ENCODE measurements at places on chromosomes 7 and 10.

DNA sequence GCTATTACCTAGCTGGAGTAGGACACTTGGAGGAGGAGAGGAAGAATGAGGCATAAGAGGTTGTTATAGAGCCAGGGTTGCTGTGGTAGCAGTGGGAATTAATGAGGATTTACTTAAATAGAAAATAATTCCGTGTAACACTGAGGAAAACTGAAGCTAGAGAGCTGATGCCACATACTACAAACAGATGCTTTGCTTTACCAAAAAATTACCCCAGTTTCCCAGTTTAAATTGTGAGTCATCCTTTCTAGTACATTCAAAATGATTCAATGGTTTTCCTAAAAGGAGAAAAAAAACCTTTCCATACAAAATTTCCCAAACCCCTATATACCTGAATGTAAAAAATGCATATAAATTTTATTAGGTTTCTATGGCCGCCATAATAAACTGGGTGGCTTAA, 58.3 kb downstream of the ZNF518A start:
- no peak for DNase-seq

DNA sequence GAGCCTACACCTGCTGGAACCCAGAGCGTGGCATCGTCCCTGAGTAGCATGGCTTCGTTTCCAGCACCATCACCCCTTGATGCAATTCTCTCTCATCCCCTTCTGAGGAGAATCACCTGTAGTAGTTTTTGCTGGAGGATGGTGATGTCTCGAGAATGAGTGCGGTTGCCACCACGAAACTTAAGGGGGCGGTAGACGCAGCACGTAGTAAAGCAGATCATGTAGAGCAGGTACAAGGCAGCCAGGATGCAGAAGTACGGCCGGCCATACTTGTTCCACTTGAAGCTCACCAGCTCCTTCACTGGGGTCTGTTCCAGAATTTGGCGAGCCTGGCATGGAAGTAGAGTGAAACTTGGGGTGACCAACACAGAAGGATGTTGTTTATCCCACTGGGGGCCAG, 8.1 kb downstream of the TRPV5 start:
- DNase-seq, result no peak

DNA sequence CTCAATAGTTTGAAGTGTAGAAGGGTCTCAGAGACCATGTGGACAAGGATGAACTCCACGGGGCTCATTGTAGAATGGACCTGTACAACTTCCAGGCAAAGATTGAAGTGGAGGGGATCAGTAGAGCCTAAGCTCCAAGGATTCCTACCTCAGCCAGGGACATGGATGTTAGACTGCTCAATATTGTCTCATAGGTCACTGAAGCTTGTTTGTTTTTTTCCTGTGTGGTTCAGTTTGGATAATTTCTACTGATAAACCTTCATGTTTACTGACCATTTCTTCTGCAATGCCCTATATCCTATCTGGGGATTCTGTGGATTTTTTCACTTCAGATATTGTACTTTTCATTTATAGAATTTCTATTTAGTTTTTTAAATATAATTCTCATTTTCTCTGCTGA, 8.9 kb downstream of the DYDC2 start:
- DNase-seq, result no peak

DNA sequence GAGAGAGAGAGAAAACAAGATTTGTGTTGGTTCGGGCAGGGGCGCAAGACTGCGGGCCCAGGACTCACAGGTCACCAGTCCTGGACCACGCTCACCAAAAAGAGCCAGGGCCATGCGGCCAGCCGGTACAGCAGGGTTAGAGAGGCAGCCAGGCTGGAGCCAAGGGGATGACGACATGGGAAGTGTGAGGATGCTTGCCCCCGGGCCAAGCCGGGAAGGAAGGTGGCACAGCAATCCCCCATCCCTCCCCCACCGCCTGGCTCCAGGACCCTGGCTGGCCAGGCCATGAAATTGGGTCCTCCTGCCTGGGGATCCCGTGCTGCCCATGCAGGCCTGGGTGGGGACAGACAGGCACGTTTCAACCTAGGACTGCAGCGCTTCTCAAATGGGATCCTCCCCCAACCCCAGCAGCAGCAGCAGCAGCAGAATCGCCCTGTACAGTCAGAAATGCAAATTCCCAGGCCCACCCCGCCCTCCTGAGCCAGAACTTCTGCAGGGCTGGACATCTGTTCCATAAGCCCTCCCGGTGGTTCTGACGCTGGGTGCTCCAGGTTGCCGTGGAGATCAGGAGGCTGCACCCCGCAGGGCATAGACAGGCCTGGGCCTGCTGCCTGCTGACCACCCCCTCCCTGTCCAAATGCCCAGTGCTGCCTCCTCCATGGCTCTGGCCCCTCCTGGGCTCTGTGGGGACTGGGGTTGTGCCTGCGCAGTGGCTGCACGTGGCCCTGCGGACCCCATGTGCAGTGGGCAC, 35.0 kb downstream of the YKT6 start:
- DNase-seq, result no peak

DNA sequence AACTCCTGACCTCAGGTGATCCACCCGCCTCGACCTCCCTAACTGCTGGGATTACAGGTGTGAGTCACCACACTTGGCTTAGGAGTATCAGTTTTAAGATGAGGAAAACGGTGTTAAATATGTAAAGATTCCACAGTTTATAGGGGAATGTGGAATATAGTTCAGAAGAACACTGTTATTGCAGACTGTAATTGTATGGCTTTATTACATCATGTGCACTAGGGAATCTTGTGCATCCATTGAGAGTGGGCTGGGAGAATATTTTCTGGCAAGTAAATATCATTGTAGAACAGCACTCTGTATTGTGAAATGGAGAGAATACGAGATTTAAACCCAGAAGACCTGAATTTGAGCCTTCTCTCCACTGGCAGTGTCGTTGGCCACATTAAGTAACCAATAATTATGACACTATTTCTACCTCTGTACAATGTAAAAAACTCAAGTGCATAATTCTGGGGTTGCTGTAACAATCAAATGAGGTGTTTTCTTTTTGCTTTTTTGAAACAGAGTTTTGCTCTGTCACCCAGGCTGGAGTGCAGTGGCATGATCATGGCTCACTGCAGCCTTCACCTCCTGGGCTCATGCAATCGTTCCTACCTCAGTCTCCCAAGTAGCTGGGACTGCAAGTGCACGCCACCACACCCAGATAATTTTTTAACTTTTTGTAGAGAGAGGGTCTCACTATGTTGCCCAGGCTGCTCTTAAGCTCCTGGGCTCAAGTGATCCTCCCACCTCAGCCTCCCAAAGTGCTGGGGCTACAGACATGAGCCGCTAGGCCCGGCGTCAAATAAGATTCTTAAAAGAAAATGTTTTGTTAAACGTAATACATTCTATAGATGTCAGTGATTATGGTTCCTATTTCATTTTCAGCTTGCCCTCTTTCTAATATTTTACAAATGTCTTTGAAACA, 12.0 kb upstream of the PARD3 start:
- DNase-seq, result no peak

DNA sequence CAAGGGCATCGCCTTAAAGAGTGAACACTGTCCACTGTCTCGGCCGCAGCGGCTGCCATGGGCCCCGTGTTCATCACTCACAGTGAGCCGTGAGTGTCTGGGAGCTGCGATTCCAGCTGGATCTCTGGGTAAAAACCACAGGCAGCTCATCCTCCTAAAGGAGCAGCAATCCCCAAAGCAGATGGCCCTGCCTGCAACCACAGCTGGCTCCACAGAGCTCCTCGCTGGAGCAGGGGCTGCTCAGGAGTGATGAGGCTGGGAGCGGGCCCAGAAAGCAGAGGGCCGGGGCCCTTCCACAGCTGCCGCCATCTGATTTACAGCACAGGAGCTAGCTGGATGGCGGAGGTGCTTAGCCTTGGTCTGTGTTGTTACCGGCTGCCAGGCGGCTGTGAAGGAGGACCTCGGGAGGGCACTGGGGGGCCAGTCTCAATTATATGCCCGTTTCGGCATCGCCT, 6.6 kb upstream of the TMEM184A start:
- DNase-seq, result peak; percentile 81

DNA sequence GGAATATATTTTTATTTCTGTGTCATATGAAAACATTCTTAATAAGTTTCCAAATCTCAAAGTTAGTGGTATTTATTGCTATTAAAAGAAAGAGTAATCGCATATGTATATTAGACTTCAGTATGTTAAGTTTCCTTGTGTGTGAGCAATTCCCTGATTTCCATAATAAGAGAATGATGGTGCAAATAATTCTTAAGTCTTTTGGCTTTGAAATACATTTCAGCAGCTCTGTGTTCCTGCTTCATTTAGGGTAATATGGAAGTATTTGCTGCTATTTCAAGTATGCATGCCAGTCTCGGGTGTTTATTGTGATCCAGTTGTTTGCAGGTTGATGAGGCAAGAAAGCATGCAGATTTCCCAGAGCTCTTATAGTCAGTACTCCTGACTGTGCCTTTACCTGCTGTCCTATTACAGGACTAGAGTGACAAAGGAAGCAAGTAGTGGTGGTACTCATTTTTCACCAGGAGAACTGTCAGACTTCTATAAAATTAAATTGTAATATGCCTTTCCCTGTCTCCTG, 43.7 kb downstream of the FGFBP3 start:
- DNase-seq, result no peak

- no peak for DNase-seq
These were observed 39.8 kb downstream of the RGS10 start for GRCh38 chr10:119502618-119503155.

DNA sequence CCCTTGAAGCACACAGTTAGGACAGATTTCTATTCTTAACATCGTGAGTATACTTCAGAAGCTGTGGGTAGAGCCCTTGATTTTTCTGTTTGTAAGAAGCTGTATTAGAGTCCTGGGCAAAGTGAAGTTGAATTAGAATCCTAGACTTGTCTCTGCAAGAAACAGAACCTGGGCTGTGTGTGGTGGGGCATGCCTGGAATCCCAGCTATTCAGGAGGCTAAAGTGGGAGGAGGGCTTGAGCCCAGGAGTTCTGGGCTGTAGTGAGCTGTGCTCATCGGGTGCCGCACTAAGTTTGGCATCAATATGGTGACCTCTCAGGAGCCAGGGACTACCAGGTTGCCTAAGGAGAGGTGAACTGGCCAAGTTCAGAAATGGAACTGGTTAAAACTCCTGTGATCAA, 183.4 kb downstream of the GNAI1 start:
- DNase-seq, result no peak

GRCh38 chr10:130577039-130577438, 440.8 kb downstream of the GLRX3 start:
- DNase-seq, result no peak

- DNase-seq, result no peak
These were observed 120.9 kb downstream of the VIPR2 start for GRCh38 chr7:159023746-159024145.

GRCh38 chr10:60662917-60663614, 115.2 kb upstream of the CDK1 start:
- DNase-seq, result no peak

DNA sequence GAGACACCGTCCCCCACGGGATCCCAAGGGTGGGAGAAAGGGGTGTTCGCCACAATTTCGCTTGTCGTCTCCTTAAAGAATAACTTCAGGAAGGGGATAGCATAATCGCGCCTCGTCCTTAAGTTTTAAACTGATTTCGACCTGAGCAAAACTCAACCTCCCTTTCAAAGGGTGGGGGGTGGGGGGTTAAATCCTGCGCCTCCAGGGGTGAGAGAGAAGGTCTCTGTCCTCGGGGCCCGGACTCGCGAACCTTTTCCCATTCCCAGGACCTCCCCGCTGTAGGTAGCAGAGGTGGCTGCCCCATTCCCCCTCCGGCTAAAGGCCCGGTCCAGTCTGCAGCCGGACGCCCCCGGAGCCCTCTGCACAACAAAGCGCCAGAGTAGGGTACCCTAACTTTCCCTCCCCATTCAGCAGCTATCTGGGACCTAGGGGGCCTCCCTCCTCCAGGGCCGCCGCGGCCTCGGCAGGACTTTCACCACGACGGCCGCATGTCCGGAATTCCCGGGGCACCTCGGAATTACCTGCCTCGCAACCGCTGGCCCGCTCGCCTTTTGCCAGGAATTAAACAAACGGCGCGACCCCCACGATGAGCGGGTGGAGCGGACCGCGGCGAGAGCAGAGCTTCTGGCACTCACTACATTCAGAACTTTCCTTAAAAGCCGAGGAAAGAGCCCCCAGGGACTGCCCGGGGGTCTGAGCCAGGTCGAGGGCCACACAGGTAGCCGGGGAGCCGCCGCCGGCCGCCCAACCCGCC, 1.7 kb downstream of the CDK6 start:
- DNase-seq, result no peak

- no peak for DNase-seq
These were observed 53.6 kb downstream of the KAT6B start for GRCh38 chr10:74880041-74880440.

GRCh38 chr7:121279060-121279620, 49.7 kb upstream of the WNT16 start:
- no peak for DNase-seq

DNA sequence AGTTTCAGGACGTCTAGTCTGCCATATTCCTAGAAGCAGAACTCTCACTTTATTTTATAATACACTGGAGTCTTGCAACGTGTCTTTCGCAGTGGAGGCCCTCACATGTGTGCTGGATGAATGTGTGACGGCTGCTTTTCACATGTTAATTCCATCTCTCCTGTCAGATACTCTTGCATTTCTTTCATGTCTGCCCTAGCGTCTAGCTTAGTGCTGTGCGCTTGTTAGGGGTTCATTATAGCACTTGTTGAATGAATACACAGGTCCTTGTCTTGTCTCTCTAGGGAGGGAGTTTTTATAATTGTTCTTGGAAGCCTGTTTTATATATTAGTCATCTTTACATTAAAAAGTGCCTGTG, 94.4 kb downstream of the MAP3K8 start:
- no peak for DNase-seq

- no peak for DNase-seq
These were observed 967.8 kb downstream of the LRMDA start for GRCh38 chr10:76399226-76399625.

- DNase-seq, result peak; percentile 76
These were observed 46.1 kb downstream of the CYTH3 start for GRCh38 chr7:6226194-6226799.

DNA sequence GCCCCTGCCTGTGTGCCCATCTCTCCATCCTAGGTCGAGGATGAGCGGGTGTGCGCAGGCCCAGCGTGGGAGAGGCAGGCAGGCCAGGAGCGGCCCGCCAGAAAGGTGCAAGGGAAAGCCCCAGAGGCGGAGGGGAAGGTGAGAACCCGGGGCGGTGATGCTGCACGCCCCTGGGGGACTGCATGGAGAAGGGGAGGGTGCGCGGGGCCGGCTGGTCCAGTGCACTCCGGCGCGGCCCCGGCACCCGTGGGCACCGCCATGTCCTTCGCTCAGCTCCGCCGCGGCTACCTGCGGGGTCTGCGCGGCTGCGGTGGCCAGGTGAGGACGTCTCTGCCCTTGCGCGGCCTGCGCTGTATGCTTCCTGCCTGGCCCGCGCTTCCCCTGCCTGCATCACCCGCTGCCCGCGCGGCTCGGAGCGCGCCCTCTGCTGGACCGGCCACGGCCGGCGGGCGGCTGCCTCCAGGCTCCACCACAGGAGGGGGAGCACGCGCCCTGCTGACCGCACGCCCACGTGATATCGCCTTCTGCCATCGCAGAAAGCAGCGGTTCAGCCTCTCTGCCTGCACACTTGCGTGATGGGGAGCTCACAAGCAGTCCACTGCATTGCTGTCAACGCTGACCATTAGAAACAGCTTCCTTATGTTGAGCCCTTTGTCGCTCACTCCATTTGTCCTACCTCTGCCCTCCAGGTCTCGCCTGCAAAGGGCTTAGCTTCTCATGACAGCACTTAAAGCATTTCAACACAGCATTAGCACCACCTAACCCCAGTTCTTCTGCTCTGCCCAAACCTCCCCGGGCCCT, 73.9 kb downstream of the CXCL12 start:
- peak; percentile 78 for DNase-seq
